ENCODE measurements at places on chromosomes 4 and X. TPM values are rescaled to one million over a fixed set of nuclear protein-coding genes. Genes with fewer than 3 reads are reported as not detected.

GRCh38 chrX:64427281-64427680 lies 32.0 kb upstream of the MTMR8 start:
- no peak for DNase-seq

- no peak for DNase-seq
Measured at GRCh38 chr4:80425124-80426100, 89.9 kb downstream of the CFAP299 start.

DNA sequence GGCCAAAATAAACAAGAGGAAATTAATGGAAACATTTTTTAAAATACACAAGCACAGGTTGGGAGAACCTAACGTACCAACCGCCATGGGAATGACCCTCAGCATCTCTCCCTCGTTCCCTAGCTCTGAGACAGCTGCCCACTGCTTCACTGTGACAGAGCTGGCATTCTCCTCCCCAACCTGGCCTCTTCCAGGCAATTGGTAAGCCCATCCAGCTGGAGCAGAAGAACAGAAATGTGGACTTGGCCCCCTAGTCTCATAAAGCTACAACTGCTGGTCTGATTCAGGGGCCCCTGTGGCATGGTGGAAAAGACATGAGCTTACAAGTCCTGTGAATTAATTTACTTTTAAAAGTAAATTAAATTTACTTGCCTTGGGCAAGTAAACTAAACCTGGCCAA lies 245.1 kb downstream of the PTTG2 start:
- no peak for DNase-seq

GRCh38 chrX:40090050-40090804 lies 7.5 kb downstream of the BCOR start:
- DNase-seq: no peak

DNA sequence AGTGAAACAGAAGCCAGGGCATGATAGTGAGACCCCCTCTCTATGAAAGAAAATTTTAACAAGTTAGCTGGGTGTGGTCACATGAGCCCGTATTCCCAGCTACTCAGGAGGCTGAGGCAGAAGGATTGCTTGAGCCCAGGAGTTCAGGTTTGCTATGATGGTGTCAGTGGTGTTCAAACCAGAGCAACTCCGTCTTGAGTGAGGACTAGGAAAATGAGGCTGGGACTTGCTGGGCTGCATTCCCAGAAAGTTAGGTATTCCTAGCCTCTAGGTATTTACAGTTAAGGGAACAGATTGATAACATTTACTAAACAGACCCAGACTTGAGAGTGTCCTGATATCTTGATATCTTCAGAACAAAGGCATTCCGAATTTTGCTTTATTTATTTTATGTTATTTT lies 37.0 kb upstream of the NOCT start:
- no peak for DNase-seq

- DNase-seq: no peak
Measured at GRCh38 chrX:52425775-52426174, 57.0 kb downstream of the XAGE2 start.

DNA sequence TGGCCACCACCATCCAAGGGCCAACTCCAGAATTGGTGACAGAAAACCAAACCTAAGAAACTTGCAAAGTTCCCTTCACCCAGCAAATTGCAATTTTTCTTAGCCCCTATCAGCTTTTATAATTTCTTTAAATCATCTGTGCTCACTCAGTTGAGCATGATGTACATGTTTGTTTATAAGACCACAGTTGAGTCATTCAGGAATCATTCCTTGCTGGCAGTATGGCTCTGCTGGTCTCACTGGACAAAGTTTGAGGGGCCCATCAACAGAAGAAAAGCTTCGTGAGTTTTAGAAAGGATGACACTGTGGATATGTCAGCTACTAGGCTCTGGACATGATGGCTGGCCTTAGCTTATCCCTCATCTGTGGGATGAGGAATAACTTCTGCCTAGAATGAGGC lies 4.0 kb downstream of the TRPC5 start:
- DNase-seq: no peak

Gene GRID2
- not detected for total RNA-seq

Gene FMR1NB
- total RNA-seq: not detected

Gene SOWAHD
- 0.14 TPM for total RNA-seq

DNA sequence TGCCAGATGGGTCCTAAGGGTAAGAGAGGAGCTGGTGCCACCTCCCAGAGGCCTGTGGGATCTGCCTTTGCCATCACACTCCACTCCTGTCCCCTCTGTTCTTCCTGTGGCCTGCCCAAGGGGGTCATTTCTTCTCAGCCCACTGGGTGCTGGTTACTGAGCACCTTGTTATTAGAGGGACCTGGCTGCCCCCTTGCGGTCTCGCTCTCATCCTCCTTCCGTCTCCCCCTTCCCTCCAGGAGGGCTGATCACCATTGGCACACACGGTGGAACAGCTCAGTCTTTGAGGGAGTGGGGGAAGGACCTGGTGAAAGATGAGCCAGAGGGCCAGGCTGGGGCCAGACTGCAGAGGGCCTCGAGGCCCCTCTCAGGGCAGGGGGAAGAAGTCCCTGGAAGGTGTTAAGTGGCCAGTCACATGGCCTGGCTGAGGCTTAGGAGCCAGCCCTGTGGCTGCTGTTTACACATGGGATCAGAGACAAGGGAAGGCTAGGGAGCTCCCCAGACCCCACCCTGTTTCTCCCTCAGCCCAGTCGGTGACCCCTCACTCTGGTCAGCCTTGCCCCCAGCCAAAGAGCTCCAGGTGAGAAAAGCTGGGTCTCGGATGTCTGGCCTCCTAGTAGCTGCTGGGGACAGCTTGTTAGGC lies 68.1 kb downstream of the MTMR1 start:
- no peak for DNase-seq

GRCh38 chr4:2264481-2265041 lies 2.7 kb upstream of the MXD4 start:
- no peak for DNase-seq

GRCh38 chr4:180798036-180798577 lies 1445.1 kb upstream of the TENM3 start:
- DNase-seq: no peak

Gene TIMM8A
- 36.0 TPM for total RNA-seq

- no peak for DNase-seq
Measured at GRCh38 chr4:121397941-121398601, 17.3 kb upstream of the QRFPR start.

DNA sequence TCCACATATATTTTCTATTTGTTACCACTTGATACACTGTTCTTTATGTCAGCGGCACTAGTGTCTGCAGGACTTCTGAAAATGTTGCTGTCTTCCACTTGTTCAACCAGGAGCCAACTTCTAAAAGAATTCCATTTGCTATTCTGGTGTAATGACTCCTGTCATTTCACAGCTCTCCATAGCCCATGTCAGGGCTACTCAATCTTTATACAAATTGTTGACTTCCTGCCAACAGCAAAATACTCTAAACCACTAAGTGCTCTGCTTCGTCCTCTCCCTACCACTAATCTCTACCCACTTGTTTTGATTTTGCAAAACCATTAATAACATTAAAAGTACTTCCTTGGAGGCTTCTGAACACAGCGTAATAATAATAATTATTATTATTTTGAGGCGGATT lies 7.2 kb downstream of the CTSO start:
- no peak for DNase-seq

Gene UCP1
- not detected for total RNA-seq

DNA sequence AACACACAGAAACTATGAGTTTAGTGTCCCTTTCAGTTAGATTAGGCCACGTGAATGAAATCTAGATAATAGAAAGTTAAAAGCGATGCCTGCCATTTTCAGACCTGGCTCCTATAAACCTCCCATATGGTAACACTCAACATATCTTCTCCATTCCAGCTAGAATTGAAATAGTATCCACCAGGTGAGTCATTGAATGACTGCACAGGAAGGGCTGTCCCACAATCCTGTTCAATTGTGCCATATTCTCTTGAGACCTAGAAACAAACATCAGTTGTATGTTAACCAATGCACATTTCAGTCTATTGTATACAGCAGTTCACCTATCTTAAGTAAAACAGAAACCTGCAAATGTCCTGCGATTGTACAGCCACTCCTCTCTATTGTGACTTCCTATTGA lies 659.3 kb upstream of the SLIT2 start:
- DNase-seq: no peak

Gene GAGE12E
- not detected for total RNA-seq

- no peak for DNase-seq
Measured at GRCh38 chr4:43990963-43991362, 457.6 kb downstream of the KCTD8 start.

DNA sequence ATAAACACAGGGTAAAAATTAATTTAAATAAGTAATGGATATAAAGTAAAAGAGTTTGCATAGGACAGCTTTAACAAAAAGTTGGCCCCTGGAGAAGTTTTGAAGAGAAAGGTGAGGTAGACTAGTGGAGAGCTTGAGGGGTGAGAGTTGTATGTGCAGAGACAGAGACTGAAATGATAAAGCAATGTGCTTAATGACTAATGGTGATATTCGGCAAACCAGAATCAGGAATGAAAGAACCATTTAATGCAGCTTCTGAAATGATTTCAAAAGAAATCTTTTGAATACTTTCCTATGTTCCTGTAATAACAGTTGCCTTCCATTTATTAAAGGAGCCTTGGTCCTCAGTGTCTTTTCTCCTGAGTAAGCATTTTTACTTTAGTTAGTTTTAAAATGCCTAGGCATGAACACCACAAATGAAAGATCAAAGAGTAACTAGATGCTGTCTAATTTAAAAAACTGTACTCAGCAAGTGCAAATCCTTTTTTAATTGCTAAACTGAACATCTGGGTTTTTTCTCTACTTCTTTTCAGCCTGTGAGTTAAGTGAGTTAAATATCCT lies 28.5 kb downstream of the CAMK2D start:
- no peak for DNase-seq

- DNase-seq: no peak
Measured at GRCh38 chr4:182190306-182190705, 52.9 kb upstream of the TENM3 start.

DNA sequence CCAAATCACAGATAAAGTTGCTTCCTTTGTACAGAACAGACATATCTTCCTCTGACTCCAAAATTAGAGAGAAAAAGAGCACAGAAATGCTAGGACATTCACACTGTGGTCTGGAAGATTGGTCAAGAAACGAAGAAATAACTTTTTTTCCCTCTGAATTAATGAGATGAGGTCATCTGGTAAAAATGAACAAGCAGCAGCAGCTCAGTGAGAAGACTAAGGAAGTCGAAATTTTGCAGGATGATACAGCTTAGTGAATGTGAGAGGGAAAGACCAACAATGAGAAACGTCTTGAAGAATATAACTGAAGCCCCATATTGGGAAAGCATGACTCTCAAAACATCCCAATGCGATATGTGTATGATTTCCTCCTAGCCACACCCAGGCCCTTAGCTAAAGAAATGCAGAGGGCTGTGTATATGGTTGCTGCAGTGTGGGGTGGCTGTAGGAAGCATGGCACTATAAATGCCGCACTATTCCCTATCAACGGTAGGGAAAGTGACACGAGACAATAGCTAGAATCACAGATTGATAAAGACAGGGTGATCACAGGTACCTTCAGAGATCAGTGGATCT lies 208.6 kb downstream of the VEGFC start:
- no peak for DNase-seq

Gene UGT2B11
- not detected for total RNA-seq

GRCh38 chrX:122464341-122464740 lies 719.7 kb upstream of the GRIA3 start:
- DNase-seq: no peak

DNA sequence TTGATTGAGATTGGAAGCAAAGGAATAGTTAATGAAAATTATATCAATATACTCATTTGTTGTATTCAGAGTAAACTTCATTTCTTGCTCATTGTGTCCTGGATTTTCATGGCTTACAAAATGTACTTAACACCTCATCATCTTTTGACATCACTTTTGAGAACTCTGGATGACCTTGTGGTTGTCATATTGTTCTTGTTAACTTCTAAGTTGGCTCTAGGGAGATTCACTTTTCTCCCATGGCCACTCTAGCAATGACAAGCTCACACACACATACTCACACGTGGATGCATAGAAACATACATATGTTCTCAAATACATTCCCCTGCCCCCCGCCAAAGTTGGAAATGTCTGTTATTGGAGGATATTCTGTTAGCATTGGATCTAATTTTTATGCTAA lies 15.3 kb downstream of the PHEX start:
- no peak for DNase-seq

Gene GASK1B
- not detected for total RNA-seq

- DNase-seq: no peak
Measured at GRCh38 chrX:133151336-133151735, 54.4 kb upstream of the USP26 start.

DNA sequence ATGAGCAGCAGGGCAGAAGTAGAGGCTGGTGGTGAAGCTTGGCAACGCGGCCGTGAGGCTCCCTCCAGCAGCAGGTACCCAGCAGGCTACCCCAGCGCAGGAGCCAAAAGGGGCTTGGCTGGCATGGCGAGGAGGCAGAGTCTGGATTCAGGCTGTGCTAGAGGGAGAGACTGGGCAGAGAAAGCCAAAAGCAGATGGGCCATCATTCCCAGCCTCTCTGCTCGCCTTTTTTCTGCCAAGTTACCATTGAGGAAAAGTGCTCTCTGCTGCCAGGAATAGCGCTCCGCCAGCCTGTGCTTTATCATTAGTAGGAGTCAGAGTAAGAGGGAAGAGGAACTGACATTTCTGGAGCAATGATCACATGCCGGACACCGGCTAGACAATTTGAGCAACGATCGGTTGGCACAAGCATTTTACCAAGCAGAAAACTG lies 28.7 kb upstream of the MAP3K15 start:
- DNase-seq: no peak

DNA sequence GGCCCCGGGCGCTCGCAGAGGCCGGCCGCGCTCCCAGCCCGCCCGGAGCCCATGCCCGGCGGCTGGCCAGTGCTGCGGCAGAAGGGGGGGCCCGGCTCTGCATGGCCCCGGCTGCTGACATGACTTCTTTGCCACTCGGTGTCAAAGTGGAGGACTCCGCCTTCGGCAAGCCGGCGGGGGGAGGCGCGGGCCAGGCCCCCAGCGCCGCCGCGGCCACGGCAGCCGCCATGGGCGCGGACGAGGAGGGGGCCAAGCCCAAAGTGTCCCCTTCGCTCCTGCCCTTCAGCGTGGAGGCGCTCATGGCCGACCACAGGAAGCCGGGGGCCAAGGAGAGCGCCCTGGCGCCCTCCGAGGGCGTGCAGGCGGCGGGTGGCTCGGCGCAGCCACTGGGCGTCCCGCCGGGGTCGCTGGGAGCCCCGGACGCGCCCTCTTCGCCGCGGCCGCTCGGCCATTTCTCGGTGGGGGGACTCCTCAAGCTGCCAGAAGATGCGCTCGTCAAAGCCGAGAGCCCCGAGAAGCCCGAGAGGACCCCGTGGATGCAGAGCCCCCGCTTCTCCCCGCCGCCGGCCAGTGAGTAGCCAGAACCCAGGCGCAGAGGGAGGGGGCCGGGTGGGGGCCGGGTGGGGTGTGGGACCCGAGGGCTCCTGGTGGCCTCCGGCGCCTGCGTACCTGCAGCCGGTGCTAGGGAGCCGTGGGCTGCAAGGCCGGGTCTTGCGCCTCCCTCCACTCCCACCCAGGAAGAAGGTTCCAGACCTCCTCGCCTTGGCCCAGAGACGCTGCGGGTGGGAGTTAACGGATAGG lies 534 bp downstream of the MSX1 start:
- no peak for DNase-seq

DNA sequence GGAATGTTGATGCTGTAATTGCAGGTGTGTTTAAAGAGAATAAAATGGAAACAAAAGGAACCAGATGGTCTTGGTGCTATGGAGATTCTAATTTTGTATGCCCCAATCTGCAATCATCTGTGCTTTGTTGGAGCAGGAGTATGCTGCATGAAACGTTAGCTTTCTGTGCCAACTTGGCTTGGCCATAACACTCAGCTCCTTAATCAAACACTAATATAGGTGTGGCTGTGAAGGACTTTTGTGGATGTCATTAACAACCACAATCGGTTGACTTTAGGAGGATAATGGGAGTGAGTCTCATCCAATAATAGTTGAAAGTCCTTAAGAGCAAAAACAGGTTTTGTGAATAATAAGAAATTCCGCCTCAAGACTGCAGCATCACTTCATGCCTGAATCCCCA lies 399.2 kb downstream of the NLGN4X start:
- no peak for DNase-seq

All from activated naive CD8-positive, alpha-beta T cell treated with anti-CD3 and anti-CD28 coated beads for 36 hours (primary cell).